ENCODE measurements at places on chromosomes 12 and 14. TPM values are rescaled to one million over a fixed set of nuclear protein-coding genes. Genes with fewer than 3 reads are reported as not detected.

The CIDEB gene
- 0.14 TPM for total RNA-seq

The KSR2 gene
- 0.84 TPM for total RNA-seq

The ACACB gene
- total RNA-seq = 7.3 TPM

The STK38L gene
- 13.7 TPM for total RNA-seq

The SLC5A8 gene
- not detected for total RNA-seq

The SDS gene
- total RNA-seq = 0.48 TPM

The GPRC5D gene
- not detected for total RNA-seq

The PPFIA2 gene
- not detected for total RNA-seq

The RFLNA gene
- total RNA-seq = not detected

The BCDIN3D gene
- total RNA-seq = 4.7 TPM

The POTEM gene
- not detected for total RNA-seq

The ENDOU gene
- total RNA-seq = not detected

The CLEC14A gene
- total RNA-seq = not detected

The DTX1 gene
- total RNA-seq = 0.34 TPM

The DACT1 gene
- 0.78 TPM for total RNA-seq

Measured in A549 treated with DMSO at 1 μM for 4 hours (cell line).